ENCODE measurements at places on chromosomes 1 and 21. TPM values are rescaled to one million over a fixed set of nuclear protein-coding genes. Genes with fewer than 3 reads are reported as not detected.

The SLAMF7 gene
- 0.34 TPM for total RNA-seq

The LENEP gene
- not detected for total RNA-seq

The GBP3 gene
- 19.5 TPM for total RNA-seq

The SERTAD4 gene
- 4.1 TPM for total RNA-seq

The CELA2B gene
- total RNA-seq = not detected

The CD1C gene
- total RNA-seq = not detected

The HSPA6 gene
- total RNA-seq = 4.8 TPM

The TTC39A gene
- 22.1 TPM for total RNA-seq

The CYP4A11 gene
- not detected for total RNA-seq

The ECM1 gene
- total RNA-seq = 14.2 TPM

The SELP gene
- 7.4 TPM for total RNA-seq

The NEXN gene
- total RNA-seq = 336 TPM

The F5 gene
- 13.7 TPM for total RNA-seq

The ZBTB7B gene
- total RNA-seq = 58.0 TPM

The KCNN3 gene
- 3.5 TPM for total RNA-seq

The SH3BGR gene
- 212 TPM for total RNA-seq

The PGBD5 gene
- 16.1 TPM for total RNA-seq

The NBPF10 gene
- total RNA-seq = 1.3 TPM

The FAM177B gene
- total RNA-seq = not detected

The ST6GALNAC5 gene
- total RNA-seq = 0.14 TPM

The BRINP3 gene
- 0.20 TPM for total RNA-seq

The RIPPLY3 gene
- not detected for total RNA-seq

The IL20 gene
- not detected for total RNA-seq

The TNN gene
- not detected for total RNA-seq

The ALDH4A1 gene
- 26.6 TPM for total RNA-seq

The ZNF669 gene
- 3.6 TPM for total RNA-seq

The OPTC gene
- not detected for total RNA-seq

The ITGB2 gene
- 27.7 TPM for total RNA-seq

The HUNK gene
- 0.22 TPM for total RNA-seq

The ZMYND12 gene
- total RNA-seq = 1.3 TPM

The VWA5B1 gene
- total RNA-seq = 0.88 TPM

The CNIH3 gene
- not detected for total RNA-seq

The OR14A16 gene
- not detected for total RNA-seq

The CYP4Z1 gene
- total RNA-seq = 0.14 TPM

The GABPA gene
- 14.4 TPM for total RNA-seq

The TTC3 gene
- 70.3 TPM for total RNA-seq

The BCL10 gene
- 8.0 TPM for total RNA-seq

The YRDC gene
- total RNA-seq = 4.0 TPM

The KAZN gene
- total RNA-seq = 2.0 TPM

The LAPTM5 gene
- total RNA-seq = 11.4 TPM

The DDR2 gene
- 27.4 TPM for total RNA-seq

The CHD5 gene
- 0.32 TPM for total RNA-seq

The IL22RA1 gene
- total RNA-seq = 0.52 TPM

The OVAAL gene
- total RNA-seq = 3.0 TPM

The FAM167B gene
- 13.7 TPM for total RNA-seq
